Activated naive CD8-positive, alpha-beta T cell treated with anti-CD3 and anti-CD28 coated beads, Interleukin-2, amount 50 U/mL, for 16 hours (primary cell): ENCODE measurements at places on chromosomes 1 and 21.

DNA sequence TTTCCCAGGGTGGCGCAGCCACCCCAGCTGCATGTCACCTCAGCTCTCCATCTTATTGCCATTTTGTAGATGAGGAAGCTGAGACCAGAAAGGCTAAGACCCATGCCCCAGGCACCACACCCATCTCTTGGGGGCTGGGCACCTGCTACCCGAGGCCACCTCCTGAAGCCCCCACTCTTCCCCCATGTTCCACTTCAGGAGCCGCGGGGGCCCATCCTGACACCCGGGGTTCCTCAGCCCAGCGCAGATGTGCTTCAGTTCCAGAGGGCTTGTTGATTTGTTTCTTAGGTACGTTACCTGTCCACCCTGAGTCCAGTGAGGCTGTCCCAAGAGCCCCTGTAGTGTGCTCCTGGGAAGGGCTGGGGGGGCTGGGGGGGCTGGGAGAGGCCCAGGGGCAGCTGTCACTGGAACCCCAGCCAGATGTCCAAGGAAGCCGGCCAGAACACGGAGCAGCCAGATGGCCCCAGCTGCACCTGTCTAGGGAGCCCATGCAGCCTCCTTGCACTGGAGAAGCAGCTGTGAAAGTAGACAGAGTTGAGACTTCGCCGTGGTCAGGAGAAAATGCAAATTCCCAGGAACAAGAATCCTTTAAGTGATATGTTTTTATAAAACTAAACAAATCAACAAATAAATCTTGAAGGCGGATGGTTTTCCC, 17.1 kb upstream of the CCDC27 start:
- no peak for DNase-seq

DNA sequence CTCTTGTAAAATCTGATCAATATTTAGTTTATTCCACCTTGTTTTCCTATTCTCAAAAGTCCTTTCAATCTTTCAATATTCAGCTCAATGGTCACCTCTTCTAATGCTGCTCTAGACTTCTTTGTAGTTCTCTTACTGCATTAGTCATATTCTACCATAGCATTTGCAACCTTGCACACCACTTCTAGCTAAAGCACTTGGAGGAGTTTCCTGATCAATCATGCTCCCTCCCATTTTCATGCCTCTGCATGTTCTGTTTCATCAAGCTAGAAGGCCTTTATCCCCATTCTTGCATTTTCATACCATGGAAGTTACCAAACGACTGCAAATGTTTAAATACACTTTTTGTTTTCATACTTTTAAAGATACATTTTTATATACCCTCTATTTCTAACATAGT, 72.1 kb downstream of the SLC5A9 start:
- DNase-seq, result no peak

GRCh38 chr1:205421798-205422197, at the start of gene LEMD1:
TSS of gene LEMD1 (minus strand) at chr1:205422056. CDS start at chr1:205420536, 1,520 bp downstream.
- DNase-seq, result no peak

- no peak for DNase-seq
These were observed 9.8 kb upstream of the CAPZB start for GRCh38 chr1:19495000-19495656.

DNA sequence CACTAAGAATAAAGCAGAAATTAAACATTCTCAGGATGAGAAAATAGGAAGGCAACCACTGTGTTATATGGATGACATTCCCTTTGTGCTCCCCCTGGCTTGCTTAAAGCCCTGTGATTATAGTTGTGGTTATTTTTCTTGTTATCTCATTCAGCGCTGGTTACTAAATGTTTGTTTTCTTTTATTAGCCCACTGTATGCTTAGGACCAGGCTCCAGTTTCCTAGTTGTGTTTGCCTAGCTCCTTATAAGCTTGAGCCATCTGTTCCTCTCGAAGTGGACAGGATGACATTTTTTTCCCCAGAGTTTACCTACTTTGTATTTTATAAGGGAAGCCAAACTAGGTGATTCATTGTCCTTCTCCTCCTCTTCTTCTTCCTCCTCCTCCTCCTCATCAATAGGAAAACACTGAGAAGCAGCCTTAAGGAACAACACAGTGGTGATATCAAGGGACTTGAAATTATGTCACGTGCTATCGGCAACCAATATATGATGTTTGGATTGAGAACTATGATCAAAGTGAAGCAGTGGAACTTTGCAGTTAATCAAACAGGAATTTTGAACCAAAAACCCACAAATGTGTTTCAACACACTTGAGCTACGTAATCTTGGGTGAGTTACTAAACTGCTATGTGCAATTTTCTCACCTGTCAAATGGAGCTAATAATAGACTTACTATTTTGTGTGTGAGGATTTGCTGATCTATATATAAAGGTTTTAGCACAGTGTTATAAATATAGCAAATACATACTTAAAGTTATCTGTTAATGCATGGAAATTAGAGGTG, 35.1 kb upstream of the RGS7 start:
- no peak for DNase-seq

- no peak for DNase-seq
These were observed 60.9 kb upstream of the PODN start for GRCh38 chr1:53001128-53001527.

DNA sequence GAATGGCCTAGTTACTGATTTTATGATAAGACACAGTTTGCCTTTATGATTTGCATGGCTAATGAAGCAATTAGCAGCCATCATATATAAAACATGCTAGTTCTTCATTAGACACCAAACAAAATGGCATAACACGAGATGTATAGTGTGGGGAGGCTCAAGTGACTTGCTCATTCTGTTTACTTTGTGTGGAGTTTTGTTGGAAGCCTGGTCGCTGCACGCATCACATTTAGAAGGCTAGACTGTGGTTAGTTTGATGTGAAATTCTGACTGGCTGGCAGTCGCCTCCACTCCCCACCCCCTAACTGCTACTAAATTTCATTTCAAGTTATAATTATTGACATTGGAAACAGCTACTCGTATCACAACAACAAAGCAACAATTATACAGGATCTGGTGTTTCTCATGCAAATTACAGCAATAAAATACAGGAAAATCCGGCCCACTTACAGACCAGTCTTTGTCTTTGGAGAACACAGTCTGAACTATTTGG, 356.1 kb downstream of the LMO4 start:
- DNase-seq, result no peak

GRCh38 chr1:64487061-64487460, 17.1 kb downstream of the CACHD1 start:
- no peak for DNase-seq

GRCh38 chr1:84339503-84339902, 38.0 kb downstream of the SAMD13 start:
- no peak for DNase-seq

- DNase-seq, result no peak
These were observed 47.3 kb upstream of the LYPLAL1 start for GRCh38 chr1:219126377-219126776.

DNA sequence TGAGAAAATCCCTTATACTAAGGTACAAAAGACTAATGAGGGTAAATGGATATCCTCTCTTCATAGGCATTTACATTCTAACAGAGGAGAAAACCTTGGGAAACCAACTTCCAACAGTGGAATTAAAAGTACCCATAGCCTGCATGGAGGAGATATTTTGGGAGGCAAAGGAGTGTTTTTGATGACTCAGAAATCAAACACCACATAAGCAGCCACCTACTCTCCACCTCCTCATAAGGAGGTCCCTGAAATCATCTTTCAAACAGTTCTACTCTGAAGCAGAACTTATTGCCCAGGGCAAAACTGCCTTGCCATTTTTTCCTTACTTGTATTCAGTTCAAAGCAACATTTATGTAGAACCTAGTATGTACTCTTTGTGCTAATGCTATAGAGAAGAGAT, 211.3 kb downstream of the KCNH1 start:
- DNase-seq, result no peak

- DNase-seq, result no peak
These were observed 7.7 kb downstream of the TRIM11 start for GRCh38 chr1:228398741-228399461.

- DNase-seq, result no peak
These were observed 69.4 kb downstream of the SPATA6 start for GRCh38 chr1:48402599-48402998.

DNA sequence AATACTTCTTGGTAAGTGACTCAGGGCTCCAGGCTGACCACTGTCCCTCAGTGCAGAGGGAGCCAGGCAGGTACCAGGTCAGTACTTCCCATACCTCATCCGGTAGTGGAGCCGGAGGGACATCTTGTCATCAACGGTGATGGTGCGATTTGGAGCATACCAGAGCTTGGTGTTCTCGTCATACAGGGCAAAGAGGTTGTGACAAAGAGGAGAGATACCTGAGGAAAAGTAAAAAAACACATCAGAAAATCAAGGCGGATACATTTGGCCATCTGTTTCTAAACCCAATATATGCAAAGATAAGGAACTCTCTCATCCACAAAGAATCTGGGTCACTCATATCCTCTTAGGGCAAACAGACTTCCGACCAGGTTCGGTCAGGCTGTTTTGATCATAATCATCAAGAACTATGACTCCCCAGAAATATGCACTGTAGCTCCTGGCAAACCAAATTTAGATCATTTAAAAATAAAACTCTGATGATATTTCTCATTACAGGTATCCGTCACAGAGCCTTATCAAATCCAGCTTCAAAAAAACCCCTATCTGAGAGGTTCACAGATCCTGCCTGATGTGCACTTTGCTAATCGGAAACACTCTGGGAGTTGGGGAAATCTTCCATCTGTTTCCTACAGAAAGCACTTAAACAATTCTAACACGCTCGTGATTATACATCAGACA, 87.3 kb downstream of the JAK1 start:
- DNase-seq, result no peak

GRCh38 chr1:184187097-184187496, 135.6 kb downstream of the TSEN15 start:
- DNase-seq, result no peak

DNA sequence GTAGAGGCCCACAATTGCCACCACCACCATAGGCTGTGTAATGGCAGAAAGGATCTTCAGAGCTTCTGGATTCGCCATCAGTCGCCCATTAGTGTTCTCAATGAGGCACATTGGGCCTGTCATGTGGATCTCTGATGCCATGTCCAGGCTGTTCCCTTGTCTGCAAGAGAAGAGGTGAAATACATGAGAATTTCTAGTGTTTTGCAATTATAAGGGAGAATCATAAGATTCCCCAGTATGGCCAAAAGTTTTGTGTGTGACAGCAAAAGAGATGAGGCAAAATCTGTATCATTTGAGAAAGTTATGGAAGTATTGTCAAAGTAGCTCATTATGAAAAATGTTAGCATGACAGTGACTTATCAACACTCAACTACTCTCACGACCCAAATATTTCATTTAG, 1.9 kb downstream of the GBP1 start:
- no peak for DNase-seq

- no peak for DNase-seq
These were observed 2.1 kb downstream of the SLC22A15 start for GRCh38 chr1:115978292-115978941.

GRCh38 chr1:81880781-81881180, 80.0 kb downstream of the ADGRL2 start:
- DNase-seq, result no peak

DNA sequence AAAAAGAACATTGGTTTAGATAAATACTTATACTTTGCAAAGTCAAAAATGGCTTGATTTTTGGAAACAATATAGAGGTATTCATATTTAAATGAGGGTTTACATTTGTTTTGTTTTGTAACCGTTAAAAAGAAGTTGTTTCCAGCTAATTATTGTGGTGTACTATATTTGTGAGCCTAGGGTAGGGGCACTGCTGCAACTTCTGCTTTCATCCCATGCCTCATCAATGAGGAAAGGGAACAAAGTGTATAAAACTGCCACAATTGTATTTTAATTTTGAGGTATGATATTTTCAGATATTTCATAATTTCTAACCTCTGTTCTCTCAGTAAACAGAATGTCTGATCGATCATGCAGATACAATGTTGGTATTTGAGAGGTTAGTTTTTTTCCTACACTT, 65.3 kb upstream of the SAMD13 start:
- DNase-seq, result no peak

DNA sequence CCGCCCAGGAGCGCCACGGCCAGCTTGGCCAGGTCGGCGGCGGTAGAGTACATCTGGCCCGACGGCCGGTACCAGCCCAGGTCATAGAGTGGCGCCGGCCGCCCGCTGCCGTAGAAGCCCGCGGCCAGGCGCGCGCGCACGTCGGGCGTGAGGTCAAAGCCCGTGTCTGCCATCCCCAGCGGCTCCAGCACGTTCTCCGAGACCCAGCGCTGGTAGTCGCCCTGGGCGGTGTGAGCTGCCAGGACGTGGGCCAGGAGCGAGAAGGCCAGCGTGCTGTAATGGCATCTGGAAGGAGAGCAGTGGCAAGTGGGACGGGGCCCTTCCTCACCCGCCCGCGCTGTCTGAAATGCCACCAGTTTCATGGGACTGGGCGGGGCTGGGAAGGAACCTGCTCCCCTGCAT, 18.9 kb downstream of the LACTBL1 start:
- DNase-seq, result no peak

GRCh38 chr1:93820554-93821422, 58.2 kb downstream of the DNTTIP2 start:
- no peak for DNase-seq

GRCh38 chr1:45187725-45188124, 18.7 kb downstream of the ZSWIM5 start:
- DNase-seq, result no peak

DNA sequence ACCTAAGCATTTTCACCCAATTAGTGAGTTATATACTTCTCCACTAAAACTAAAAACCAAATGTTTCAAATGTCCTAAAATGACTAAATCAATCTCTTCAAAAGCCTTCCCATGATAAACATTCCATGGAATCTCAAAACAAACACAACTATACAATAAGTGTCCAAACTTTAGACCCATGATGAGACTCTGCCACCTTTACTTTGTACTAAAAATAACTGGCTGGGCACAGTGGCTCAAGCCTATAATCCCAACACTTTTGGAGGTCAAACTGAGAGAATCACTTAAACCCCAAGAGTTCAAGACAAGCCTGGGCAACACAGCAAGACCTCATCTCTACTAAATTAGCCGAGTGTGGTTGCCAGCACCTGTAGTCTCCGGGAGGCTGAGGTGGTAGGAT, 87.4 kb downstream of the EIF4G3 start:
- no peak for DNase-seq

DNA sequence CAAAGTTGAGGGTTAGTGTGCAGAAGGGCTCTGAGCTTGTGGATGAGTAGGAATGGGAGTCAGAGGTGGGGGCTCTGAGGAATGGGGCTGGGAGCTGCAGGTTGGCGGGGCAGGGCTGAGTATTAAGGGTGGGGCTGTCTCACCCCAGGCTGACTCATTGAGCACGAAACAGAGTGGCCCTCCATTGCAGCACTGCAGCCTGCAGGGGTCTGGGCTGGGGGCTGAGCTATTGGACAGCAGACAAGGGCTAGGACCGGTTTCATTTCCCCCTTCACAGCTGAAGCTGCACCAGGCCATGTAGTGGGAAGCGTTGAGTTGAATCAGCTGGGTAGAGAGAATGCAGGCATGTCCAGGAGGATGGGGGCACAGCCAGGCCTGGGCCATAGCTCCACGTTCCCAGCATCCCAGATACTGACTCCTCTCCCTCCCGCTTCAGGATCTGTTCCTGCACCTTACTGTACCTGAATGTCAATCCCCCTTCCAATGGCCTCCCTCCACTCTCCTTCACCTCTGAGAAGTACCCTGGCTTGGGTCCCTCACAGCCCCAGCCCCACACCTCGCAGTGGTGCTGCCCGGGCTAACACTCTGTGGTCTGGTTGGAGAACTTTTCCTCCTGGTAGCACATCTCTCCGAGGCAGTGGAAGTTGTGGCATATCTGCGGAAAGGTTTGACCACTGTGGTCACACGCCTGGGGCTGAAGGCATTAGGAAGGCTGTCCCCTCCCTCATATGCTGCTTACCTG, 4.4 kb upstream of the INPP5B start:
- DNase-seq, result no peak
